Activated T-cell treated with anti-CD3 and anti-CD28 coated beads, Interleukin-2, amount 50 U/mL, for 48 hours (primary cell): ENCODE measurements at places on chromosomes 6 and 20.

GRCh38 chr6:157609556-157609955 is 213.5 kb upstream of the SNX9 start:
- no peak for DNase-seq

DNA sequence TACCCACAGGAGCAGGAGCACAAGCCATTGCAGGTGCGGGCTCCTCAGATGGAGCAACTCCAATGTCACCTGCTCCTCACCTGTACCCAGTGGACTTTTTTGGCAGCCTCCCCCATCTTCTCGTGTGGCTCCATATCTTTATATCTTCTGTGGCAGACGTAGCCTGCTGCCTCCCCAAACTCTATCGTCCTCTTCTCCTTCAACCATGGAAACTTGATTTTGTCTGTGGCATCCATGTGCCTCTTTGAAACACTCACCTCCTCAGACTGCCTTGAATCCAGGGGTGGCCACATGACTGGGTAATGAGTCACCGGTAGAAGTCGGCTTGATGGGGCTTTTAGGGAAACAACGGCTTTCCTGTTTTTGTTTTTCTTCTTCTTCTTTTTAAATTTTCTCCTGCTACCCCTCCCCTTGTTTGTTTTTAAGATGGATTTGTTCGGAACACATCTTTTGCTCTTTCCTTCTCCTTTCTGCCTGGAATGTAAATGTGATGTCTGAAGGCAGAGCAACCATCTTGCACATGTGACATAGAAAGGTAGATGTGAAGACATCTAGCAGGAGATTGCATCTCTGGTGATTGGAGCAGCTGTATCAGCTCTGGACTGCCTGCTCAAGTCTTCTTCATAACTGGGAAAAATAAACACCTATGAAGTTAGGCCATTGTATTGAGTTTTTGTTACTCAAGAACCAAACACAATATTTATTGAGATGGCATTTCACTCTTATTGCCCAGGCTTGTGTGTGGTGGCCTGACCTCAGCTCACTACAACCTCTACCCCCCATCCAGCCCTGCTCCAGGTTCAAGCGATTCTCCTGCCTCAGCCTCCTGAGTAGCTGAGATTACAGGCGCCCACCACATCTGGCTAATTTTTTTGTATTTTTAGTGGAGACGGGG is 69.9 kb upstream of the DDR1 start:
- peak; percentile 58 for DNase-seq

- DNase-seq: no peak
Observed at GRCh38 chr20:61739086-61739831, 326.4 kb downstream of the TAF4 start.

DNA sequence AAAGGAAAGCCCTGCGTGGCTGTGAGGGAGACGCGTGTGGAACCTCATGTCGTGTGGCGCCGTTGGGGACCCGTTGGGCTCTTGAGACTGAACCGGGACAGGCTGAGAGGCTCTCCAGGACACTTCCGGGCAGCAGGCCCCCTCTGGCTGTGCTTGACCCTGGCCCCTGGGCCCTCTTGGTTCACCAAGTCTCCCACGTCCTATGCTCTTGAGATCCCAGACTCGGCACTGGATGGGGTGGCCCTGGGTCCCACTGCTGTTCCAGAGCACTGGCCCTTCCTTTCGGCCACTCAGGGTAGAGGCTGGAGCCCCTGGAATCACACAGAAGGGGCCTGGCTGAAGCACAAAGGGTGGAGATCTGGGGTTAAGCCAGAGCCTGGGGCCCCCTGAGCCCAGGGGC is 30.4 kb downstream of the NTSR1 start:
- no peak for DNase-seq

DNA sequence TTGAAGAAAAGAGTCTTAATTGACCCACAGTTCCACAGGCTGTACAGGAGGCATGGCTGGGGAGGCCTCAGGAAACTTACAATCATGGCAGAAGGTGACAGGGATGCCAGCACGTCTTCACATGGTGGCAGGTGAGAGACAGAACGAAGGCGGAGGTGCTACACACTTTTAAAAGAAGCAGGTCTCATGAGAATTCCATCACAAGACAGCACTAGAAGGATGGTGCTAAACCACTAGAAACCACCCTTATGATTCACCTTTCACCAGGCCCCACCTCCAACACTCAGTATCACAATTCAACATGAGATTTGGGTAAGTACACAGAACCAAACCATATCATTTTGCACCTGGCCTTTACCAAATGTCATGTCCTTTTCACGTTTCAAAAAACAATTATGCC is 20.9 kb downstream of the TAGAP start:
- no peak for DNase-seq

GRCh38 chr20:22805219-22805618 is 220.8 kb upstream of the FOXA2 start:
- no peak for DNase-seq

DNA sequence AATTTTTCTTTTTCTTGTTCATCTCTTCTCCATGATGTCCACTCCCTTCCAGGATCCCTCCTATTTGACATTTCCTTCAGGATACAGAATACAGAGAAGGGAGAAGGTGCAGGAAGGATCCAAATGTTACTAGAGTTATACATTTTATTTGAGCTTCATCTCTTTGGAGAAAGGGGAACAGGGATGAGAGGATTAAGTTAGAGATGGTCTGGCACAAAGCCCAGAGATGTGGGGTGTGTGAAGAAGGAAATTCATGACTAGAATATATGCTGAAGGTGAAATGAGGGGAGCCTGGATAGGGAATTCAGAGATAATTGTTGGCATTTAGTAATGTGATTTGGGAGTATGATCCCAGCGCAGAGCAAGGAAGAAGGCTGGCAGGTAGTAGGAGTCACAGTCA is 22.5 kb upstream of the SRPK1 start:
- no peak for DNase-seq

GRCh38 chr6:56766806-56767178 is 124.1 kb upstream of the DST start:
- DNase-seq: no peak

DNA sequence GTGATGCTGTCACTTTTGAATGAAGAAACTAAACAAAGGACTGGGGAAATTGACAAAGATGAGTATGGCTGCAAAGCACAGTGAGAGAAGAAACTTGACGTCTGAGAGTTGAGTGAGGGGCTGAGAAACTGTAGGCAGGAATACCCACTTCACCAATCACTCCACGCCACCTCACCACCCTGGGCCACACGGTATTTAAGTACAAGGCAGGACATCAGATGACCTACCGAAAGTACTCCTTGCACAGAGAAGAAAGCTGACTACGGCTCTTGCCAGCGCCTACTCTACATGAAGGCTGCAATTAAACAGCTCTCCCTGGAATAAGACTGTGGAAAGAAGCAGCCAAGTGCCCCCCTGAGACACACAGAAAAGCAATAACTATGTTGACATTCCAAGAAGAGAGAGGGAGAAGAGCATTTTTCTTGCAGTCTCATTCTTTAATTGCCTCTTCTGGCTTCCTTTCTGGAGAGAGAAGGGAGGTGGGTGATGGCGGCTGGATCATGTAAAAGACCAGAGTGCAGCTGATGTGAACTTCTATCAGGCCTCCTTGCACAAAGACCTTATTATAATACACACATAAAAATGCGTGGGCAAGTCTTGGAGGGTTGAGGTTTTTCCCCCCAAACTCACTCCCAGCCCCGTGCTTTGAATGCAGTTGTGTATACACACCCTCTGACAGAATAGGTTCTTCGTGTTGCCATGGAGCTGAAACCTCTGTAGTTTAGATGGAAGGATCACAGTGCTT is 44.6 kb downstream of the HIVEP2 start:
- no peak for DNase-seq

DNA sequence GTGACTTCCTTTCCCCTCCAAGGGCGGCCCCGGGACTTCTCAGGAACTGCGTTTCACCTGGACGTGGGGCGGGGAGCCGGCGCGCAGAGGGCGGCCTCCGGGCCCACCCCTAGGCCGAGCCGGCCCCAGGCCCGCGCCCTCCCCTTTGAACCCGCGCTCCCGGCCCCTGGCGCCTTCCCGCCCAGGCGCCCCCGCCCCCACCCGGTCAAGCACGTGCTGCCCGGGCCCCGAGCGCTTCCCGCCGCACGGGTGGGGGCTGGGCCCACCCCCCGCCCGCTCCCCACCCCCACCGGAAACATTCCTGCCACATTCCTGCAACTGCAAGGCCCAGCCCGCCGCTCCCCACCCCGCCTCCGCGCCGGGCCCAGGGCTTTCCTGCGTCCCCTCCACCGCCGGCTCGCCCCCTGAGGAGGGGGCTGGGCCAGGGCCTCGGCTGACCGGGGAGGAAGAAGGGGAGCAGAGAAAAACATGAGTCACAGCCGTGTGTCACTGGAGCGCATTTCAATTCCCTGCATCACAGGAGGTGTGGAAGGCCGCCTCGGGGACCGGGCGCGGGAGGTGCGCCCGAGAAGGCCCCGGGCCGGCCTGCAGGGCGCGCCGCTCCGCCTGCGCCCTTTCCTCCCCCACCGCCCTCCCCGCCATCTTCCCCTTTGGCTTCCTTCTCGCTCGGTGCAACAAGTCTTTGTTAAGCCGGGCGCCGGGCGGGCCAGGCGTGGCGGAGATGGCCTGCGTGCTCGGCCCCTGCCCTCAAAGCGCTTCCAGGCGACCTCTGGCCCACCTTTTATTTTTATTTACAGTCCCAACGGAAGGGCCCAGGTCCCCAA is 1.2 kb upstream of the HMGA1 start:
- DNase-seq: peak; percentile 80
